Stimulated activated CD8-positive, alpha-beta memory T cell treated with anti-CD3 and anti-CD28 coated beads, Interleukin-15, amount 100 ng/mL, for 4 hours (primary cell): ENCODE measurements at places on chromosomes 5 and 9.

DNA sequence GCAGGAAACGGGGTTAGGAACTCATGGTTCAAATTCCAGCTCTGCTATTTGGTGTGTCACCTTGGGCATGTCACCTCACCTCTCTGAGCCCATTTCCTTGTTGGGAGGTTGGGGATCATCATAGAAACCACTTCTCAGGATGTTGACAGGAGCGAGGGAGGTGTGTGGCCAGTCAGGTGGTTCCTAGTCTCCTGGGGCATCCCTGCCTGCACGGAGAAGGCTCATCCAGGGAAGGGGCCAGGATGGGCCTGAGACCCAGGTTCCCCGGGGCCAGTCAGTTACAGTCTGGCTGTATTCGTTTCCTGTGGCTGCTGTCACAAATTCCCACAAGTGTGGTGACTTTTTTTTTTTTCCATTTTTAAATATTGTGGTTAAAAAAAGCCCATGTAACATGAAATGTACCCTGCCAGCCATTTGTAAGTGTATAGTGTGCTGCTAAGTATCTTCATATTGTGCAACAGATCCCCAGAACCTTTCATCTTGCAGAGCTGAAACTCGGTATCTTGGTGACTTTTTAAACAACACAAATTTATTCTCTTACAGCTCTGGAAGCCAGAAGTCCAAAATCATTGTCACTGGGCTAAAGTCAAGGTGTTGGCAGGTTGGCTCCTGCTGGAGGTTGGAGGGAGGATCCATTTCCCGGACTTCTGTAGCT, 78.7 kb upstream of the UNC5A start:
- no peak for DNase-seq

DNA sequence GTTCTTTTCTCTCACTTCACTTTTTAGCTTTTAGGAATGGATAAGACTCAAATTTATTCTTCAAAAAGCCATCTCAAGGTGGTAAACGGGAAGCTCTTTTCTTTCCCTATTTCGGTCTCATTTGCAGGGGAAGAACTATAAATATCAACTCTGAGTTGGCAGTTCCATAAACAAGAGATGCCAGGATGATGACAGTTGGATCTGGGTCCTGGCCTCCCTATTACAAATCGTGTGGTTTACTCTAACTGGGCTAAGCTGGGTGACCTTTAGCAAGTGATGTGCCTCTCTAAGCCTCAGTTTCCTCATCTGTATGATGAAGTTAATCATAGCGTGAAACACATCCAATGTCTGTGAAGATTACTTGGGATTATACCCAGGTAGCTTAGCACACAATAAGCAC, 44.2 kb downstream of the TLE4 start:
- DNase-seq: no peak

DNA sequence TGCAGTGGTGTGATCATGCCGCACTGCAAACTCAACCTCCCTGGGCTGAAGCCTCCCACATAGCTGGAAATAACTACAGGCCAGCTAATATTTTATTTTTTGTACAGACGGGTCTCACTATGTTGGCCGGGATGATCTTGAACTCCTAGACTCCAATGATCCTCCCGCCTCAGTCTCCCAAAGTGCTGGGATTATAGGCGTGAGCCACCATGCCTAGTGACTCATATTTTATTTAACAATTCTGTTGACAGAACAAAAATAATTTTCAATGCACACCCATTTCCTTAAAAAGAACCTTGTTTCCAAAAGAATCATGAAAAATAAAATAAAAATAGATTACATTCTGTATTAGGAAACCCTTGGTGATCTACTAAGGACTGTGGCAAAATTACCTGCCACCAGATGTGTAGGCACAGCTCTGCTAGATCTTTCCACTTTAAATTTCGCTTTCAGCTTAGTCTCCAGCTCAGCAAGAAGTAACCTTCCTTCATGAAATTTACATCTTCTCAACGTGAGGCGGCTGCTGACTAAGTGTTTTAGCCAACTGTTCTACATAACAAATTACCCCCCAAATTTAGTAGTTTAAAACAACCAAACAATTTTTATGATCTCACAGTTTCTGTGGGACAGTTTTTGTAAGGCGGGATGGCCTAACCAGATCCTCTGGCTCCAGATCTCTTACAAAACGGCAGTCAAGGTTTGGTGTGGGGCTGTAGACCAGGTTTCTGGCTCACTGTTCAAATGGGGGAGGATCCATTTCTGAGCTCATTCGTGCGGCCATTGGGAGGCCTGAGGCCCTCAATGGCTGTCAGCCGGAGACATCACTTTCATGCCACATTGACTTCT, 32.6 kb upstream of the GOLPH3 start:
- no peak for DNase-seq

GRCh38 chr5:4387290-4387689, 752.8 kb upstream of the ADAMTS16 start:
- DNase-seq: no peak

GRCh38 chr5:123690821-123691220, 178.8 kb downstream of the CSNK1G3 start:
- no peak for DNase-seq

GRCh38 chr5:37308793-37309192, 59.6 kb upstream of the CPLANE1 start:
- DNase-seq: no peak

DNA sequence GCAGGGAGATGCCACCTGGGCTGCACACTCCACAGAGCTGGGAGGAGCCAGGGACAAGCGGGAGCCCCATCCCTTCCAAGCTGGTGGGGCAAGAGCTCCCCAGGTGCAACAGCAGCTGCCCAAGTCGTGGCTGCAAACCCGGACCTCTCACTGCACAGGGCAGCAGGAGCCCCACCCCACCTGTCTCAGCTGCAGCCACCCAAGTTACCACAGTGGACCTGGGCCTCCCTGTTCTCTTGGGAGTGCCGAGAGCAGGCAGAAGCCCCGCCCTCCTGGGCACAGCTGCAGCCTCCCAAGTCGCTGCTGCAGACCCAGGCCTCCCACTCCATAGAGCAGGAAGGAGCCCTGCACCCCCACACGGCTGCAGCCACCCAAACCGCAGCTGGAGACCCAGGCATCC, 374.1 kb upstream of the ACO1 start:
- no peak for DNase-seq

DNA sequence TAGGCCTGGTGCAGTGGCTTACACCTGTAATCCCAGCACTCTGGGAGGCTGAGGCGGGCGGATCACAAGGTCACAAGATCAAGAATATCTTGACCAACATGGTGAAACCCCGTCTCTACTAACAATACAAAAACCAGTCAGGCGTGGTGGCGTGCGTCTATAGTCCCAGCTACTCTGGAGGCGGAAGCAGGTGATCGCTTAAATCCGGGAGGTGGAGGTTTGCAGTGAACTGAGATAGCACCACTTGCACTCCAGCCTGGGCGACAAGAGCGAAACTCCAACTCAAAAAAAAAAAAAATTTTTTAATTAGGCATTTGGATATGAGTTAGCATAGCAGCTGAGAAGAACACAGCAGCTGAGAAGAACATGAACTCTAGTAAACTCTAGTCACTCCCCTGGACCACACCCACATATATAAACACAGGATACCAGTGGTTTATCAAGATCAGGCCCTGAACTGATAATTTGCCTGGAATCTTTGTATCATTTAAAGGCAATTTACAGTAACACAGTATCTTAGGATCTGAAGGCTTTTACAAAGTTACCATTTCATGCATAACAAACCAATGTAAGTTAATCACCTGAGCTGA, 4.6 kb upstream of the UGCG start:
- no peak for DNase-seq

DNA sequence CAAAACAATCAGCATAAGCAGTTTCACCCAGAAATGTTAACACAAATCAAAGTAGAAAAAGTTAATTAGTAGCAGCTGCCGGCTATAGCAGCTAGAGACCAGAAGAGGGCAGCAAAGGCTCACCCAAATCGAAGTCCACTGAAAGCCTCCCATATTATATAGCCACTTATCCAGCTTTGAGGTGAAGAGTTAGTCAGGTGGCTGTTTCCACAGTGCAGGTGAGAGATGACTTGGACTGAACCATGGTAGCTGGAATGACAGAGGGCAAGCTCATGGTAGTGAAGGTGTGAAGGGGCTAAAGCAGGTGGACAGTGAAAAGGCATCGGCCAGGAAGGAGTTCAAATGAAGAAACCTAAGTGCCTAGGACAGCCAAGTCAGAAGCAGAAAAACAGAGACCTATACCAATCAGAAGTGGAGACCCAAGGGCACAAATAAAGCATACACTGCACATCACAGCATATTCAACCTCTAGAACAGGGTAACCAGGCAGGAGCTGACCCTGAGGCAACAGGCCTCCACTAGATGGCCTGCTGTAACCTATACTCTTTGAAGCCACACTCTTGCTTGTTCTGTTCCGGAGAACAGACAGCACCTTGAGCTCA, 7.2 kb upstream of the RNF38 start:
- DNase-seq: peak; percentile 35

DNA sequence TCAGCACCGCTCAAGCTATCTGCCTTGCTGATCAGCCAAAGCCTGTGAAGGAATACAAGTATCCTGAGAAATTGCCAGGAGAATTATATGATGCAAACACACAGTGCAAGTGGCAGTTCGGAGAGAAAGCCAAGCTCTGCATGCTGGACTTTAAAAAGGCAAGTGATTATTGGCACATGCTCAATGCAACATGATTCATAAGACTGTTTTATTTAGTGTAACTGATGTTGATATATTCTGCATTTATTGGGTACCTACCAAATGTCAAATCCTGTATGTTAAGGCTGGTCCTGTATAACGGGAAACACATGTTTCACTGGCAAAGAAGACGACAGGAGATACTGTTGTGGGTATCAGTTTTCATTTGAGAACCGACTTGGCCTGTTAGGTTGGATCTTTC, 69.0 kb downstream of the ADAMTS16 start:
- DNase-seq: no peak

GRCh38 chr5:133059621-133060020, 7.8 kb downstream of the HSPA4 start:
- DNase-seq: no peak

DNA sequence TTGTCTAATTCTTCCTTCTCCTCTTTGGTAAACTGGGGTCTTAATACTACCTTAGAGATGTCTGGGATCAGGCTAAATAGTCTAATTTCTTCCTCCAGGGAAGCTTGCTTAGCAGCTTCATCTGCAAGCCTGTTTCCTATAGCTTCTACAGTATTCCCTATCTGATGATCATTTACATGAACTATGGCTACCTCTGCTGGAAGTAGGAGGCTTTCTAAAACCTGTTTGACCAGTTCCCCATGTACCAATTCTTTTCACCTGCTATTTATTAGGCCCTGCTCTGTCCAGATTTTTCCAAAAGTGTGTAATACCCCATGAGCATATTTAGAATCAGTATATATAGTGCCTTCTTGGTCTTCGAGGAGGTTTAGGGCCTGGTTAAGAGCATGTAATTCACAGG, 619.8 kb downstream of the HINT1 start:
- DNase-seq: no peak

DNA sequence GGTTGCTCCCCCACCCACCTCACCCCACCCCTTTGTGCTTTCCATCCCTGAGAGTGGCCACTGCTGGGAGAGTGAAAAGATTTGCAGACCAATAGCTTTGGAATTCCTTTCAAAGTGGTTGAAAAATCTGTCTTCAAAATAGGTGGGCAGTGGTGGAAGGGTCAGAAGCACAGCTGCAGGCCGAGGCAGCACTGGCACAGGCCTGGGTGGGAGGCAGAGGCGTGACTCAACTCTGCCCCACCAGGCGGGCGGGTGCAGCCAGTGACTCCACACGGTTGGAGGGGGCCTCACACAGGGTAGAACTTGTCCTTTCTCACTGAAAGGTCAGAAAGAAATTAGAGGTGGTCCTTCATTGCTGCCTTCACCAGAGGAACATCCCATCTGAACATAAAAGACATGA, 214.9 kb upstream of the TBCA start:
- DNase-seq: no peak

DNA sequence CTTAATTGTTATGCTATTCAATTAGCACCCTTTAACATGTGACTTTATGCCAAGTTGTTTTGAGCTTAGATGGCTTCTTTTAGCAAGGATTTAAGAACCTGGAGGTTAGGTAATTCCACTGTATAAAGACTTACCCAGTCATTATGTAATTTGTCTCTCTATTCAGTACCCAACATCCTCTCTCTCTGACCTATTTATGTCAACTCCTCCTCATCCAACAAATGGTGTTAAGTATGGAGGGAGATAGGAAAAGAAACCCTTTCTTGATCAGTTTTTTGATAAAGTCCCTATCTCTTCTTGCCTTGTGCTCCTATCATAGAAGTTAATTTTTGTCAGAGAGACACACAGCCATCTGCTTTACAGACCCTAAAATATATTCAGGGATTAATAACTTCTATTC, 181.2 kb upstream of the GPR151 start:
- no peak for DNase-seq

DNA sequence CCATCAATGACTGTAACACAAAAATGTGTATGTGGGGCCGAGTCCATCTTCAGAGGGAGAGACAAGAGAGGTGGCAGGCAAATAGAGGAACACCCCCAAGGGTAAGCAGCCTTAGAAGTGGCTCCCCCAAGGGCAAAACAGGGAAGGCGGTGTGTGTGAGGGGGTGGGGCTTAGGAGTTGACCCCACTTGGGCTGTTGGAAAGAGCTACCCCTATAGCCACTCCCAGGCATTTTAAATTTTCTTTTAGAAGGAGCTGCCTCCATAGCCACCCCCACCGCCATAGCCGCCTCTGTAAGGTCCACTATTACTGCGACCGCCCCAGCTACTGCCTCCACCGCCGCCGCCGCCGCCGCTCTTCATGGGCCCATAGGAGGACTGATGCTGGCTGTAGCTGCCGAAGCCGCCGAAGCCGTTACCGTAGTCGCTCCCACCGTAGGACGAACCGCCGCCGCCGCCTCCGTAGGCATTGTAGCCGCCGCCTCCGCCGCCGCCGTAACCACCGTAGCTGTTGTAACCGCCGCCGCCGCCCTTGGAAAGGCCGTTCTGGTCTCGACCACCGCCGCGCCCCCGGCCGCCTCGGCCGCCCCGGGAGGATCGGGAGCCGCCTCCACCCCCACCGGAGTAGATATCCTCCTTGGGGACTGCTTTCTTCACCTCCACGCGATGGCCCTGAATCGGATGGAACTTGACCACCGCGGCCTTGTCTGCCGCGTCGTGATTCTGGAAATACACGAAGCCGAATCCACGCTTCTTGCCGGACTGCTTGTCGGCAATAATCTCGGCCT, 1.1 kb downstream of the HNRNPA0 start:
- no peak for DNase-seq

GRCh38 chr9:84874022-84874421, 204.5 kb downstream of the NTRK2 start:
- DNase-seq: no peak

- no peak for DNase-seq
Observed at GRCh38 chr5:59749782-59750520, 143.6 kb downstream of the PDE4D start.

DNA sequence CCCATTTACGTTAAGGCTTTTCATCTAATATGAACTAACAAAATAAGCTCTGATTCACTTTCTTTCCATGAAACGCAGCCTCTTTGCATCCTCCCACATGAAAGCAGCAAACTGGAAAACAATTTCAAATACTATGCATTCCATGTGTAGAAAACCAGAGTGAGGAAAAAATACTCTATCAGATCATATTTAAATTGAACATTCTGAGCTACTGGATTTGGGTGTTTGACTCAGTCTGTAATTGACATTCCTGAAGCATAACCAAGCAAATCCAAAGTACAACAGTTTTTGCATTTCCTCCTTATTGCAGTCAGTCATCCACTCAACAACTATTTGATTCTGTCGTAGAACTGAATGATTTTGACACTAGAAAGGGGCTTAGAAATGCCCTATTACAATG, 399.1 kb upstream of the NMUR2 start:
- DNase-seq: no peak
